ENCODE measurements at places on chromosomes 7 and 10.

GRCh38 chr10:114243661-114244060 lies 4.6 kb downstream of the VWA2 start:
- no peak for DNase-seq

DNA sequence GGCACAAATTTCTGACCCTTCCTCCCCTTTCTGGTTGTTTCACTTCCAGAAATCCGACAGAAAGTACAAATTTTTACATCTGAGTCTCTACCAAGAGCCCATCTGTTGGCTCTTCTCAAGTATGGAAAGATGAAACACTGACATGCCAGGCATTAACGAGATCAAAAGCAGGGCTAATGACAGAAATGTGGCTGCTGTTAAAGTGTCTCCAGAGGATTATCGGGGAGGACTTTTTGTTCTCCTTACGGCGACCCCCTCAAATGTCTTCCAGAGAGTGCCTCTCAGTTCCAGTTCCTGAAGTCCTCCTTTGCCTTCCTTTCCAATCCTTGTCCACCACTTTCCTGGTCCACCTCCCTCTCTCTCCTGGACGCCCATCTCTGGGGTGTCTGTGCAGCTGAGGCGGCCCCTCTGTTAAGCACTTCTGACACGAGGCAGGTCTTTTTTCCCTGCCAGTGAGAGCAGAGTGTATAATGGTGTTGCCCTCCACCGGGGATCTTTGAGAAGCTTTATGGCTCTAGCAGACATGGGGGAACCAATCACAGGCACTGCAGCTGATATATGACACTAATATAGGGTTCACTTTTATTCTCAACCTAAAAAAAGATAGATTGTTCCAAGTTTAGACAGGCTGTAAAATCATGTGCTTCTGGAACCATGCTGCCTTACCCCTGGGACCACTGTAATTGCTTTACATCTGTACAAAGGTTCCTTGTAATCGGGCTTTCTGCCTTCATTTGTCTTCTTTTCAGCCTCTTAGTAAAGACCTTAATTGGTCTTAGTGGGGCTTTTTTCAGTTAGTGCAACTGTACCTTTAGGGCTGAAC lies 757.1 kb downstream of the AUTS2 start:
- peak; percentile 25 for DNase-seq

GRCh38 chr7:133778472-133778871 lies 348.7 kb upstream of the LRGUK start:
- no peak for DNase-seq

GRCh38 chr10:59864141-59864962 lies 42.0 kb downstream of the CCDC6 start:
- no peak for DNase-seq

DNA sequence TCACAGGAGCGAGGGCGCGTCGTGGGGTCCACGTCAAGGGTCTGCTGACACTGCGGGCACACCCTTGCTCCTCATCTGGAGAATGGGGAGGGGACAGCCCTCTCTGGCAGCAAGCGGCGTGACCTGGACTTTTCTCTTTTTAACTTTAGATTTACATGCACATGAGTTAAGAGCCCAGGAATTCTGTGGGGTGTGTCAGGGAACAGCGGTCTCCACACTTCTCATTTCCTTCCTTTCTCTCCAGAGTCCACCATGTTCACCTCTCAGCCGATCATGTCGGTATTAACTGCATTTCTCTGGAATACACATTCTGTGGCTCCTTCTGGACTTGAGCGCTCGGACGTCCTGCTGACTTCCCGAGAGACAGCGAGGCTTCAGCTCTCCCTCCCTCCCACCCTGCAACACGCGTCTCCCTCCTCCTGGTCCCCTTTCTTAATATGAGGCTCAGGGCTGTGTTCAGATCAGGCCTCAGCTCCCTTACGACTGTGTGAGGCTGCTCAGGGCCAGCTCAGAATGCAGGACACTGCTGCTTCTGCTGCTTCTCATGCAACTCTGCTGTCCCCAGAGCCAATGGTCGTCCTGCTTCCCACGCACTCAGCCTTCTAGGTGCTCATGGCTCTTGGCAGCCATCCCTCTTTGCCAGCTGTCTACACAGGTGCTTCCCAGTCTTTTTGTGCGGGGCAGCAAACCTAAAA lies 261.3 kb downstream of the ELFN1 start:
- no peak for DNase-seq

DNA sequence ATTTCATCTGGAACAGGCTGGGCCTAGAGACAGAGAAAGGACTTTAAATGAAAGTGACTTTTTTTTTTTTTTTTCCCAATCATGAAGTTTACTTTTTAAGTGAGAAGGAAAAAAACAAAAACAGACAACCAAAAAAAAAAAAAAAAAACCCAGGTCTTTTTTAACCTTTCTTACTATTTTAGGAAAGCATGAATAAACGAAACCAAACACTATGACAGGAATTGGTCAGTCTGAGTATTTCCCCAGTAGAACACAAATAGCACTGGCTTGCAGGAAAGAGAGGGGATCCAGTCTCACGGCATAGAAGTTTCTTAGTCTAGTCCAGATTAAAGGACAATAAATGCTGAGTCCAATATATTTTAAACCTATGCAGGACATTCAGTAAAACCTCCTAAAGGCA lies 180.5 kb upstream of the CCDC6 start:
- DNase-seq: no peak

Measured in NCI-H510A treated with DMSO at 0.1 percent for 48 hours (cell line).